Anterior cingulate cortex (tissue), 58 donors: ENCODE measurements at places on chromosomes 3 and 15.

- no peak for DNase-seq
Measured at GRCh38 chr15:93029214-93029835, 59.7 kb downstream of the RGMA start.

GRCh38 chr3:18609187-18609586 is 184.0 kb upstream of the SATB1 start:
- no peak for DNase-seq

DNA sequence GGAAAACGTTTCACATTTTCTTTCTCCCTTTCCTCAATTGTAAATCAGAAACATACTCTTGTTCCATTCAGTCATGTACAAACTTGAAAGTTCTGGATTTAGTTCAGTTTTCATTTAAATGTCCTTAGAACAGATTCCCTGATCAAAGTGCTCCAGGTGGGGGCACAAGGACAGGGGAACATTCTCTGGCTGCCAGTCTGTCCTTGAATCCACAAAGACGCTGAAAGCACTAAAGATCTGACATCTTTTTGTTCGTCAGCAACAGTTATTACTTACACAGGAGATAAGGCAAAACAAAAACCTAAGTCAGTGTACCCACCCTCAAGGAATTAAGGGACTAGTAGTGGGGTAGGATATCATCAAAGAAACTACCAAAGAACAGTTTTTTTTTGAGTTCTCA is 139.2 kb downstream of the GHSR start:
- DNase-seq, result no peak

GRCh38 chr3:187737006-187737367 is 8.3 kb downstream of the BCL6 start:
- DNase-seq, result no peak

DNA sequence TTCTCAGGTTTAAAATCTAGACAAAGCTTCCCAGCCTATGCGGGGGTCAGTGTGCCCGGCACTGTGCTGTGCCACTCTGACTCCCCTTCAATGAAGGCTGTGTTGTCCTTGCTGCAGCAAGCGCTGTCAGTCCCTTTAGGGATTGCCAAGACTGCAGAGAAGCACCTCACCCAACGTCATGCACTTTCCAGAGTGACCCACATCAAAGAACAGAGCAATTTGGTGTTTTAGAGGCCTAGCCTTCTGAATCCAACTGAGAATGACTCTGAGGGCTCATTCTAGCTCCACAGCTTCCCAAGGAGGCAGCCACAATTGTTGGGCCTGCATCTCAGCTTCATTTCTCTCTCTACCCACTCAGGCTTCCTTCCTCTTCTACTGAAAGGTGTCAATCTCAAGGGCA is 26.4 kb downstream of the SLC9A9 start:
- no peak for DNase-seq

- DNase-seq, result no peak
Measured at GRCh38 chr15:92005154-92005553, 151.6 kb downstream of the SLCO3A1 start.

GRCh38 chr15:69609176-69609575 is 156.6 kb downstream of the RPLP1 start:
- no peak for DNase-seq

DNA sequence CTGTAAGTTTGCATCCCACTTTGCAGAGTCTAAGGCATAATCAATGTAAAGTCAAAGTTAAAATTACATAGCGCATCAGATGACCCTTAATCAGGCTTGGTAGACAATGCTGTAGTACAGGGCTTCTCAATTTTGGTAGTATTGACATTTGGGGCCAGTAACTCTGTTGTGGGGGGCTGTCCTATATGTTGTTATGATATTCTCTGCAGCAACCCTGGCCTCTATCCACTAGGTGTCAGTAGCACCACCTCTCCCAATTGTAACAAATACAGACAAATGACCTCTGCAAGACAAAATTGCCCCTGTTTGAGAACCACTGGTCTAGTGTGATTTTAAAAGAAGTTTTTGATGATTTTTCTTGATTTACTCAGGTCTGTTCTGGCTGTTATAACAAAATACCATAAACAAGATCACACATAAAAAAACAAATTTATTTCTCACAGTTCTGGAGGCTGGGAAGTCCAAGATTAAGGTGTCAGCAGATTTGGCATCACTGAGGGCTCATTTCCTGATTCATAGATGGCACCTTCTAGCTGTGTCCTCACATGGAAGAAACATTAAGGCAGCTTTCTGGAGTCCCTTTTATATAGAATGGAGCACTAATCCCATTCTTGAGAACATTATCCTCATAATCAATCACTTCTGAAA is 37.6 kb upstream of the SLC9A9 start:
- no peak for DNase-seq

DNA sequence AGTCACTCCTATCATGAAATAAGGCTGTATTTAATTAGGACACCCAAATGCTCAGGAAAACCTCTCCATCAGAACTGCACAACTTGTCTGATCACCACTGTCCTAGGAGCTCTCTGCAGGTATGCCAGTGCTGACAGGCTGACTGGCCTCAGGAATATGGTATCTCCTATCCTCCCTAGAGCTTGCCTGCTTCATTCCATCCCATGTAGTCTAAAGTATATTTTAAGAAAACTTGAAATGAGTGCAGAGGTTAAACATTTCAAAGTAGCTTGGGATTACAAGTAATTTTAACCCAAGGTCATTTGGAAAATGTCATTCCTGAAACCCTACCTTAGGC is 23.7 kb downstream of the FILIP1L start:
- DNase-seq, result no peak
